ENCODE measurements at places on chromosomes 3 and 15.

DNA sequence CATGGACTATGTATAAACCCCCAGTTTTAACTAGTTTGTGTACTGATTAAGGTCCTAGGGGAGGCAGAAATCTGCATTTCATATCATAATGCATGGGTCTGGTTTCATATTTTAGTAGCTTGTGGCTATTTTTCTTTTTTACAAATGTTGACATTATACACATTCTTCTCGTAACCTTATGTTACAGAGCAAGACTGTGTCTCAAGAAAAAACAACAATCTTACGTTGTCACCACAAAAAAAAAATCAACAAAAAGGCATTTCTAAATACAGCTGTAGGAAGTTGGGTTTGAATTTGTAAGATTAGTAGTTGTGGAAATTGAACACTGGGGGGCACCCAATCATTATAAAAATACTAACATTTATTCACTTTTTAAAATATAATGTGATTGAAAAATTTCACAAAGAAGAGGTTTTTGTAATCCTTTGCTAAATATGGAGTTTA is 17.9 kb downstream of the SERP1 start:
- DNase-seq = no peak

DNA sequence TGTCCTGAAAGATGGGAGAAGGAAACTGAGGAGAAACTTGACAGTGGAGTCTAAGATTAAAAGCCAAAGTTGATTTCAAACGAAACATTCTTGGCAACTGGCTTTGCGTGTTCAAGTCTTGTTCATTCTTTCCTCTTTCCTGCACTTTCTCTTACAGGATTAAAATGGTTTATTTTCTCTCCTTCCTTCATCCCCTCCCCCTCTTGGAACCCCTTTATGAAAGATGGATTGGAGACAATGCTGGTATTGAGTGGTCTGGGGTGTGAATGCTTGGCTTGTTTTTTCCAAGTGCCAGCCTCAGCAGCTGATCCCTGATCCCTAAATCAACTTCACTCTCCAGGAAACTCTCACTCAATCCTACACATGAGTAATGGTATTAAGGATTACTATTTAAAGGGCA is 703 bp upstream of the LSAMP start:
- DNase-seq = no peak

DNA sequence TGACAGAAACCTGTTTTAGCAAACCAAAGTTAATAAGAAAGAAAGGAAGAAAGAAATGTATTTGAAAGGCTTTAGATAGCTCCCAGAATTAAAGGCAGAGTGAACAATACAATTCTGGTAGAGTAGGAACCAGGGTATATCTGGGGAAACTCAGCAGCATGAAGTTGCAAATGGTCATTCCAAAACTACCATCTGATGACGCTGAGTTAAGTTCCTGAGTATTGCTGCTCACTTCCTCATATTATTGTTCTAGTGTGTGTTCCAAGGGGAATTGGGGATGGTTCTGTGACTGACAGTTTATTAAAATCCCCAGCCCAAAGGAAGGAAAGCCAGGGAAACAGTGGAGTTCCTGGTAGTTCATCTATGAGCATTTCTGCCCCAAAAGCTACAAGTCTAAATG is 88.3 kb upstream of the FRMD4B start:
- DNase-seq = no peak

- DNase-seq = no peak
Measured at GRCh38 chr3:43181202-43181821, 75.4 kb upstream of the POMGNT2 start.

- peak; percentile 70 for DNase-seq
Measured at GRCh38 chr3:61650276-61650675, 88.9 kb downstream of the PTPRG start.

GRCh38 chr3:62774221-62774620 is 101.0 kb downstream of the CADPS start:
- no peak for DNase-seq

DNA sequence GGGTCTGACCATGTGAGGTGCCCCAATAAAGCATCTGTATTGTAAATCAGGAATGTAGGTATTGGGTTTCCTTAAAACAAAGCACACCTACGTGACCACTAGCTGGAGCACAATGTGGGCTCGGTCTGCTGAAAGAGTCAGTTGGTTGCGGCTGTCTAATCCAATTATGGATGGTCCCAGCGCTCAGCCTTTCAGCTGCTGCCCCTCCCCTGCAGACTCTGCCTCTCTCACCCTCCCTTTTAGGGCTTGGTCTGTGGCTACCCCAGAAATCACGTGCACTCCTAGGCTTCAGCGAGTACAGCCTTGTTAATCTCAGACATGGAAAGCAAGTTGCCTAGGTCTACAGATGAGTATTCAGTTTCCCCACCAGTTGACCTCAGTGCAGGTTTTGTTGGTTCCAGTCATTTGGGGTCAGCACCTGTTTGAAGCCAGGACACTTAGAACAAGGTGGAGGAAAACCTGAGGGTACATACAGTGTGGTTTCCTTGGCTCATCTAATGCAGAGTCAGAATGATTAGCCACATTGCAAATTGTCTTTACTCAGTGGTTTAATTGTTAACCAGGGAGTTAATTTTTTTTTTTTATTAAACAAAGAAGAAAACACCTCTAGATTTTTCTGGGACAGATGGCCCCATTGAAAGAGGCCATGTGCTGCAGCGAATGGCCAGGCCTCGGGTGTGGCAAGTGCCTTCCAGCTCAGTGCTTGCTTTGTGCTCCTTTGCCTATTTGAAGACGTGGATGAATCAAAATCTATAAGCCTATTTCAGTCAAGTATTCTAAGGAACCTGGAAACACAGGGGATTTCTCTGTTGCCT is 137.7 kb downstream of the IGF1R start:
- DNase-seq = no peak

GRCh38 chr3:30286007-30286669 is 320.3 kb upstream of the TGFBR2 start:
- no peak for DNase-seq

DNA sequence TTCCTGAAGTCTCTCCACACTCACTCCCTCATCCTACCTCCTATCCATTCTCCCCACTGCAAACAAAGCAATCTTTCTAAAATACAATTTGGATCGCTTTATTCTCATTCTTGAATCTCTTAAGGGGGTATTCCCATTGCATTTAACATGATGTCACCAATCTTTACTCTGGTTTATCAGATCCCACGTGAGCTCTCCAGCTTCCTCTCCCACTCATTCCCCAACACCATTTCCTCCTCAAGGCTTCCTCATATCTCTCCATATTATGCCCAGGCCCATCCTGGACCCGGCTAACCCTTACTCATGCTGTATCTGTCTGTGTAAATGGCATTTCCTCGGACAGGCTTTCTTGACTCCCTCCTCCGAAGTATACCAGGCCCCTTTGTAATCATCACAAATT is 165.0 kb downstream of the CD47 start:
- DNase-seq = no peak

GRCh38 chr3:114892131-114892879 is 254.8 kb downstream of the ZBTB20 start:
- no peak for DNase-seq

GRCh38 chr3:117074826-117075225 is 365.2 kb downstream of the TUSC7 start:
- DNase-seq = no peak

DNA sequence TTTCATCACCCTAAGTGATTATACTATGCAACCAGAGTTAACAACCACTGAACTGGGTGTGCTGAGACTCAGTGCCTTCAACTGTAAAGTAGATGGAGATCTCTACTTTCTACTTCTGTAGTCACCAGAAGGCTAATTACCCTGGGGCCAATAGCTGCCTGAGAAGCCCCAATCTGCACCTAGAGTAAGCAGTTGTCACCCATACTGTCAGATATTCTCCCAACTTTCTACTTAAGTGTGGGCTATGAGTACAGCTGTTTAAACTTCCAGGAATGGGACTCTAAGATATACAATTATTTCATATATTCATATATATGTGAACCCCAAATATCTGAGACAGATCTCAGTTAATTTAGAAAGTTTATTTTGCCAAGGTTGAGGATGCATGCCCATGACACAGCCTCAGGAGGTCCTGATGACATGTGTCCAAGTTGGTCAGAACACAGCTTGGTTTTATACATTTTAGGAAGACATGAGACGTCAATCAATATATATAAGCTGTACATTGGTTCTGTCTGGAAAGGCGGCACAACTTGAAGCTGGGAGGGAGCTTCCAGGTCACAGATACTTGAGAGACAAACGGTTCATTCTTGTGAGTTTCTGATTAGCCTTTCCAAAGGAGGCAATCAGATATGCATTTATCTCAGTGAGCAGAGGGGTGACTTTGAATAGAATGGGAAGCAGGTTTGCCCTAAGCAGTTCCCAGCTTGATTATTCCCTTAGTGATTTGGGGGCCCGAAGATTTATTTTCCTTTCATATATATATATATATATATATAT is 41.9 kb downstream of the CCNL1 start:
- DNase-seq = no peak

GRCh38 chr3:4410606-4411005 is 56.5 kb downstream of the SUMF1 start:
- DNase-seq = no peak

- no peak for DNase-seq
Measured at GRCh38 chr3:197025736-197026480, 3.7 kb downstream of the MELTF start.

GRCh38 chr3:172608575-172608974 is 85.3 kb upstream of the TNFSF10 start:
- DNase-seq = no peak

DNA sequence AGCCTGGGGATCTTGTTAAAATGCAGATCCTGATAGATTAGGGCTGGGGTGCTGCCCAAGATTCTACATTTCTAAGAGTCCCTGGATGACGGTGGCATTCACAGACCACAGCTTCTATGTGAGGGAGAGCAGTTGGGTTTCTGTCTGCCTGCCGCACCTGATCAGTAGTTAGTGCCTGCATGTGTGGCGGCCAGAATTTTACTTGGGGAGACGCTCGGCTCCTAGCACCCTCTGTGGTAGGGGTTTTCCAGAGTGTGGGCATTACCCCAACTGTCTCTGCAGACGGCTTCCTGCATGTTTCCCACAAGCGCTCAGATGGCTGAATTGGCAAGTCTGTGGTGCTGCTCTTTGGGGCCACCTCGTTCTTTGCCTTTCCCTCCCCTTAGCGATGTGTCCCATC is 8.3 kb downstream of the GHRL start:
- no peak for DNase-seq

DNA sequence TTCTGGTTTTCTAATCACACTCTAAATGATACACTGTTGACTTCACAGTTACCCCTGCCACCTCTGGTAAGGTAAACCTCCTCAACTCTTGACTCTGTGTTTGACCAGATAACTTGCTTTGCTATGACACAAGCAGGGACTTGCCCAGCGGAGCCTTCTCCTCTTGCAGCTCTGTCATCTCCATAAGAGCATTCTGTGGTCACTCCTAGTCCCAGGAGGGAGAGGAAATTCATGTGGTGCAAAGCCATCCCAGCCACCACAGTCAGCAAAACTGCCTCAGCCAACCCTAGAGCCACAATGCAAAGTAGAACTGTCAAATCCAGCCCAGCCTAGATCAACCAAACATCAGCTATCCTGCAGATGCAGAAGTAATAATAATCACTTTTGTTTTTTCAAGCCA is 144.7 kb upstream of the GADL1 start:
- no peak for DNase-seq

DNA sequence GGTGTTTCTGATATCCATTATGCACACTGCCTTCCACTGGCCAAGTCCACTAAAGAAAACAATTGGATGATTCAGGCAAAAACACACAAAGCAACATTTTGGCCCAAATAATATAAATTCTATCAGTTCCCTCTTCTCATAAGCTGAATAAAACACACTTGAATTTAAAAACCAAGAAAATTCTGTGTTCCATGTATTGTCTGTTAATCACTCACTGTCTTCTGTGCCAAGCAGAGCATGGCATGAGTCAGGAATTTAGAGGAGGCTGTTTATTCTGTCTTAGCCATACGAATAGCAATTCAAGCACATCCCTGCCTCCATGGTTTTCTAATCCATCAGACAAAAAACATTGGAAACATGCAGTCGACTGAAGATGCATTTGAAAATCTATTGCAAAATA is 215.6 kb upstream of the UMPS start:
- DNase-seq = no peak

DNA sequence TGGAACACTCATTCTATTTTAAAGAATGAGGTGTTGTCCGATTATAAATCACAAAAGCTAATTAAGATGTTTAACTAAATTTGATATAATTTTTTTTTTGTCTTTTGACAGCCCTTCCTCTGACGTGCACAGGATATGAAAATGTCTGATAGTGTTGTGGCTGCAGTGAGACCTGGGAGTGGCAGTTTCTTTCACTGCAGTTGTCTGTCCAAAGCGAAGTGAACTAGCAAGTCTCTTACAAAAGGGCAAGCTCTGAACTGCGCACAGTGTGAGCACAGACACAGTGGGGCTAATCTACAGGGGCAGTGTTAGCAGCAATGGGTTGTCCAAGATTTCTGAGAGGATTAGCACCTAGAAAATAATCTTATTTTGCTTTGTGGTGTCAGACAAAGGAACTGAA is 29.1 kb upstream of the MYRIP start:
- no peak for DNase-seq

- DNase-seq = no peak
Measured at GRCh38 chr3:143427631-143428030, 308.1 kb downstream of the CHST2 start.

Data from forelimb muscle (tissue), 1 donor.